ENCODE measurements at places on chromosomes 7 and 10.
A peak's percentile ranks its signal among the peaks of the same experiment; 100 is the strongest.

- DNase-seq = no peak
Measured at GRCh38 chr10:71975087-71975870, 11.1 kb downstream of the CHST3 start.

DNA sequence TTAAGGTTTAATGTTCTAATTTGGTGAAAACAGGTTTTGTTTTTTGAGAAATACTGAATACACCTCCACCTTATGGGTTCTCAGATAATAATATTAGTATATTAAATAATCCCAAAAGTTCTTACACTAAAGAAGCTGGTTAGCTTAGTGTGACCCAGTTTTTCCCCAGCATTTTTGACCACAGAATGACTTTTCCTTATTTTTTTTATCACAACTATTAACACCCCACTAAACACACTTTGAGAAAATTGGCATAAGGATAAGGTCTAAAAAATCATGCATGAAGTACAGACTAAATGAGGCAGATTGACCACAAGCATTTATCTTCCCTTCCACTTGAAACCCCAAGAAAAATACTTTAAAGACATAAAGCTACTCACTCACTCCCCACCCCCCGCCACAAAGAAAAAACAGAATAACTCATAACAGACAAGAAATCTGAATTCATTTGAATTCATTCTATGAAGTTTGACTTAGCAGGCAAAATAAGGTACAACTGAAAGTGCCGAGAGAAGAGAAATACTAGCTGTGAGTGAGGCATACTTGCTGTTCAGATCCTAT is 49.7 kb upstream of the WNT16 start:
- no peak for DNase-seq

DNA sequence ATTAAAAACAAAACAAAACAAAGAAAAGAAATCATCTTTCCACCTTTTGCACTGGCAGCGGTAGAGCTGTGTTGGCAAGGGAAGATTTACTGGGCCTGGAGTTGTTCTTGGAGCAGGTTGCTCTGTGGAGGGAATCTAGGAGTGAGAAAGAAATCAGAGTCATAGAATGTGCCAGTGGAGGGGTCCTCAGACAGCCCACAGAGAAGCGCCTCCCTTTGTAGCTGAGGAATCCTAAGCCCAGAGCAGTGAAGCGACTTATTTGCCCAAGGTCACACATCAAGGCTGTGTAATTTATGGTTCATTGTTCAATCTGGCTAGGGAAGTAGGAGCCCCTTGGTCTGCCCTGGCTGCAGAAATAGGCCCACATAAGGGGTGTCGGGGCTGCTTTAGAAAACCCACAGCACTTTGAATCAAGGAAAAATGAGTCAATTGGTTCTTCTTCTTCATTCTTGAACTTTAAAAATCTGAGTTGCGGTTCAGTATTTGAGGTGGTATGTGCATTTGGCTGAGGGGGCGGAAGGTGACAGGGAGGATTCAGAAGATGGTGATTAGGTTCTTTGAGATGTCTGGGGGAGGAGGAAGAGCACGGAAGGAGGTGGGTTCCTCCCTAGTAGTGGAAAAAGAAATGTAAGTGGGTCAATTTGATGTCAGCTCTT is 253.7 kb downstream of the PTEN start:
- no peak for DNase-seq

- DNase-seq = no peak
Measured at GRCh38 chr7:35988818-35989217, 164.2 kb upstream of the EEPD1 start.

DNA sequence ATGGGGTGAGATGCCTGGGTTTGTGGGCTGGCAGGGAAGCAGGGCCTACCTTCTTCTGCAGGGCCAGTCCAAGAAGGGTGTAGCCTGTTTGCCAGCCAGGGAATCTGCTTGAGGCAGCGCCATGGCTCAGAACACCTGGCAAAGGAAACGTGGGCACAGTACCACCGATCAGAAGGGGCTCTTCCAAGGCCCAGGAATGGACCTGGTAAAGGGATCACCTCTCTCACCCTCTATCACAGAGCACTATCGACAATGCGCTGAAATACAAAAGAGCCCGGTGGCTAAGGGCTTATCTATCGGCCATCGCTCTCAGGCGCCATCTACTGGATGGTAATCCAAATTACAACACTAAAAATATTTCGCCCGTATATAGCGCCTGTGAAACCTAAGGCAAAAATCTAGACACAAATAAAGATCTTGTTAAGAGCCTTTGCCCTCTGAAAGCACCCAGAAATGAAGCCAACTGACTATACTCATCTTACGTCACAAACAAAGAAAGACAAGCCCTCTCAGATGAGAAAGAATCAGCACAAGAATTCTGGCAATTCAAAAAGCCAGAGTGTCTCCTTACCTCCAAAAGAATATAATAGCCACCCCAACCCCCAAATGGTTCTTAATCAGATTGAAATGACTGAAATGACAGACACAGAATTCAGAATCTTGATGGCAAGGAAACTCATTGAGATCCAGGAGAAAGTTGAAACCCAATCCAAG is 217.8 kb upstream of the HPS1 start:
- DNase-seq = no peak

GRCh38 chr10:73768881-73769280 is 13.0 kb upstream of the CHCHD1 start:
- no peak for DNase-seq

GRCh38 chr10:4035599-4035945 is 250.6 kb upstream of the KLF6 start:
- DNase-seq = no peak

- DNase-seq = no peak
Measured at GRCh38 chr10:25383686-25384085, 208.9 kb downstream of the GPR158 start.

DNA sequence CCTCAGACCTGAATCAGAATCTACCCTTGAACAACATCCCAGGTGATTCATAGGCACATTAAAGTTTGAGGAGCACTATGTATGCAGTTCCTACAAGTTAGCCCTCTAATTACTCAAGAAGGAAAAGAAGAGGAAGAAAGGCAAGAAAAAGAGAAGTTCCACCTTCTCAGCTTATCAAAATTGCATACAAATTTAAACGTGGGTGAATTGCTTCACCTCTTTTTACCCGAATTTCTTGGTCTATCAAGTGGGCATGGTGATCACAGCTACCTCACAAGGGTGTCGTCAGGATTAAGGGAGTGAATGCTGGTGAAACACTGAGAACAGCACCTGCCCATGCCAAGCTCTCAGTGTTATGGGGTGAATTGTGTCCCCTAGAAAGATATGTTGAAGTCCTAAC is 43.8 kb upstream of the PAPSS2 start:
- no peak for DNase-seq

- DNase-seq = no peak
Measured at GRCh38 chr7:1121476-1121875, 33.6 kb downstream of the GPER1 start.

GRCh38 chr7:25944777-25945515 is 207.1 kb upstream of the NFE2L3 start:
- no peak for DNase-seq

GRCh38 chr7:91660734-91661356 is 219.7 kb downstream of the MTERF1 start:
- no peak for DNase-seq

GRCh38 chr7:119964065-119964464 is 308.9 kb upstream of the KCND2 start:
- DNase-seq = no peak

DNA sequence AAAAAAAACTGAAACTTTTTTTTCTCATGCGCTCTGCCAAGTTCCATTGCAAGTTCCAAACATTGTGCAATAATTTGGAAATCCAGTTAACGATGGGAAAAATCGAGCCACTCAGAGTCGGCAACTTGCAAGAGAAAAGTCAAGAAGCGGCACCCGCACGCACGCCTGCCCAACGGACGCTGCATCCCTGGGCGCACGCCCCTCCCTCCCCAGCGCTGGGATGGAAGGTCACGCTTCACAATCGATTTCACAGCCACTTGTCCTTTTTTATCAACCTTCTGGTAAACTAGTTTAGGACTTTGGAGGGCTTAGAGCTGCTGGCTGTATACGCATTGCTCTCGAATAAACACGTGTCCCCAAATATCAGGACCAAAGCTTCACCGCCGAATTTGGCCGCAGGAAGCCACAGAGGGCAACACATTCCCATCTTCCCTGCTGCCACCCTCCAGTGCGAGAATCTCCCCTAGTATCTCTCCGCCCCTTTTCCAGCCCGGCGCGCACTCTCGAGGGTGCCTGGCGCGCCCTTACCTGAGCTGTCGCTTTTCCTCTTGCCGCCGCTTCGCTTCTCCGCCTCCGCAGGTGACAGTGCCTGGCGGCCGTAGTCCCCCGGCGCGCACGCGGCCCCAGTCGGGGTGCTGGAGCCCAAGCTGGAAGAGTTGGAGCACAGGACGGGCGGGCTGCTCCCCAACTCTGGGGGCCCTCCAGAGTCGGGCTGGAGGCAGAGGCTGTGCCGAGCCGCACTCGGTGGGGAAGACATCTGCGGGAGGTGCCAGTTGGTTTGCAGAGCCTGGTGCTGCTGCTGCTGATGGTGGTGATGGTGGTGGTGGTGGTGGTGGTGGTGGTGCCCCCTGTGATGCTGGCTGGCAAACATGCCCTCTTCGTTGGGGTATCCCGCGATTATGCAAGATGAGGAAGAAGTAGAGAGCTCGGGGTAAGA is 857 bp downstream of the MEOX2 start:
- DNase-seq = peak; percentile 78

DNA sequence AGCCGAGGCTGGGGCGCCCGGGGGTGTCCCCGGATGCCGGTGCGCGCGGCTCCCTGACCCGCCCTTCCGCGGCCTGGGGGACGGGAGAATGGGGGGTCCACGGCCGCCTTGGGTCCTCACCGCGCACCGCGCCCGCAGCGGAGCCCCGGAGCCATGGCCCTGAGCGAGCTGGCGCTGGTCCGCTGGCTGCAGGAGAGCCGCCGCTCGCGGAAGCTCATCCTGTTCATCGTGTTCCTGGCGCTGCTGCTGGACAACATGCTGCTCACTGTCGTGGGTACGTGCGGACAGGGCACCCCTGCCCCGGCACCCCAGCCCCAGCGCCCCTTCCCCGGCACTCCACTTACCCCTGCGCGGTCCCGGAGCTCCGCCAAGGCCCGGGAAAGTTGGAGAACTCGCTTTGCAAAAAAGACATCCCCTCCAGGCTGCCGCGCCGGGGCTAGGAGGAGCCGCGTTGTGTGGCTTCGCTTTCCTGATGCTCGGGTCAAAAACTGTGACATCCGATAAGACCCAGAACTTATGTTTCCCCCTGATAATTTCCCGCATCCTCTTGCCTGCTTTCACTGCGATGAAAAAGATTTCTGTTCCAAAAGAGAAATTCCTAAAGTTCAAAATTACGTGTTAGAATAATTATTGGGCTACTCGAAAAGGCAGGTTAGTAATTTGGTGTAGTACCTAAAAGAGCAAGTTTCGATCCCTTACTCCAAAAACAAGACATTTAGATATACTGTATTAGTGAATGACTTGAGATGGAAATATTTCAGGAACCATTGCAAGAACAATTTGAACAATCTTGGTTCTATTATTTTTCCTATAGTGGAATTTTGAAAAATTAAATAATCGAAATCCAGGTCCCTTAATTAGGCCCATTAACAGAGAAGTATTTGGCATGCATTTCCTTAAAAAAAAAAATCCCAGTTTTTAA is 888 bp downstream of the SLC18A2 start:
- DNase-seq = no peak
